ENCODE measurements at places on chromosomes 5 and 9.

DNA sequence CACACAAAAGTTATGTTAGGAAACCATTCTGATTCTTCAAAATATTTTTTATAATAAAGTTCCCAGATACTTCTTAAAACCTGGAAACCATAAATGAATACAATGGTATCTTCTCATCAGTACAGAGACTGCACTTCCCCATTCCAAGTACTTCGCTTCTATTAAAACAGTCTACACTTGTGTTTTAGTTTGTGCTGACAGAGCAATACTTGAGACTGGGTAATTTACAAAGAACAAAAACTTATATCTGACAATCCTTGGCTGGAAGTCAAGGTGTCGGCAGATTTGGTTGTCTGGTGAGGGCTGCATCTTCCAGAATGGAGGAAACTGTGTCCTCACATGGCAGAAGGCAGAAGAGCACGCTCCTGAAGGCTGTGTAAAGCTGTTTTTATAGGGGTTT lies 70.1 kb downstream of the RFX3 start:
- no peak for DNase-seq

- DNase-seq = no peak
Measured at GRCh38 chr9:115254287-115255180, 136.6 kb upstream of the TNC start.

GRCh38 chr5:111165058-111165457 lies 59.1 kb upstream of the CAMK4 start:
- DNase-seq = no peak

DNA sequence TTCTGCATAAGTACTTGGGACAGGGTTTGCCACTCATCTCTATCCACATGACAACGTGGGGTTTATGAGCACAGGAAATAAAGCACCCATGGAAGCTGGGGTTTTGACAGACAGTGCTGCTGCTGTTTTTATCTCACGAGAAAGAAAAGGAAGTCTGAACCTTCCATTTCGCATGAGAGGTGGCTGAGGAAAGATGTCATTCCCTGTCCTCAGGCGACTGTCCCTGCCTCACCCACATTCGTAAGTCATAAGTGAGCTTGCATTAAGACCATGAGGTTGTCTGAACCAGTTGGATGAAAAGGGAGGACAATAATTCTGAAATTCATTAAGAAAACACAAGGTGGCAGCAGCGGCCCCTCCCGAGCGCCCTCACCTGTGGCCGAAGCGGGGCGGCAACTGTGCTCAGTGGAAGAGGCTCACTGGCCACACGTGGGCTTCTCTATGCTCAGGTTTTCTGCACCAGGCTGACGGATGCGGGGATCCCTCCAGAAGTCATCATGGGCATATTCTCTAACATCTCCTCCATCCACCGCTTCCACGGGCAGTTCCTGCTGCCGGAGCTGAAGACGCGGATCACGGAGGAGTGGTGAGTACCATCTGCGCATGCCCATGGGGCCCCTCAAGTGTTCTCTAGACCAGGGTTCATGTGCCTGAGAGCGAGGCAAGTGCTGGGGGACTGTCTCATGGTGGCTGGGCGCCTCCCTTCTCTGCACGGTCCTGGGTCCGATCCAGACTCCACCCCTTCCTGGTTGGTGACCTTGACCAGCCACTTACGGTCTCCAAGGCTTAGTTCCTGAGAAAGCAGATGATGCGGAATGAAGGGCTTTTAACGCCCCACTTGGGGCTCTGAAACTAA lies 54.7 kb upstream of the SUSD3 start:
- DNase-seq = no peak

GRCh38 chr9:115804206-115804605 lies 349.4 kb upstream of the PAPPA start:
- DNase-seq = no peak

DNA sequence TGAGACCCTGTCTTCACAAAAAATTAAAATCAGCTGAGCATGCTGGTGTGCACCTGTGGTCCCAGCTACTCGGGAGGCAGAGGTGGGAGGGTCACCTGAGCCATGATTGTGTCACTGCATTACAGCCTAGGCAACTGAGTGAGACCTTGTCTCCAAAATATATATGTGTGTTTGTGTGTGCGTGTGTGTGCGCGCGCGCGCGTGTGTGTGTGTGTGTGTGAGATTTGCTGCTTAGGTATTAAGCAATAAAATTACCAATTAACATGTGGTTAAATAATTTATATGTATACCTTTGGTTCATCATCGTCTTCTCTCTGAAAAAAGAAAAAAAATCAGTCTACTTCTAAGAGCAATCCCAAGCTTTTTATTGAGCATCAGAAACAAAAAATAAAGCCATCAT lies 86.0 kb upstream of the FSD1L start:
- no peak for DNase-seq

DNA sequence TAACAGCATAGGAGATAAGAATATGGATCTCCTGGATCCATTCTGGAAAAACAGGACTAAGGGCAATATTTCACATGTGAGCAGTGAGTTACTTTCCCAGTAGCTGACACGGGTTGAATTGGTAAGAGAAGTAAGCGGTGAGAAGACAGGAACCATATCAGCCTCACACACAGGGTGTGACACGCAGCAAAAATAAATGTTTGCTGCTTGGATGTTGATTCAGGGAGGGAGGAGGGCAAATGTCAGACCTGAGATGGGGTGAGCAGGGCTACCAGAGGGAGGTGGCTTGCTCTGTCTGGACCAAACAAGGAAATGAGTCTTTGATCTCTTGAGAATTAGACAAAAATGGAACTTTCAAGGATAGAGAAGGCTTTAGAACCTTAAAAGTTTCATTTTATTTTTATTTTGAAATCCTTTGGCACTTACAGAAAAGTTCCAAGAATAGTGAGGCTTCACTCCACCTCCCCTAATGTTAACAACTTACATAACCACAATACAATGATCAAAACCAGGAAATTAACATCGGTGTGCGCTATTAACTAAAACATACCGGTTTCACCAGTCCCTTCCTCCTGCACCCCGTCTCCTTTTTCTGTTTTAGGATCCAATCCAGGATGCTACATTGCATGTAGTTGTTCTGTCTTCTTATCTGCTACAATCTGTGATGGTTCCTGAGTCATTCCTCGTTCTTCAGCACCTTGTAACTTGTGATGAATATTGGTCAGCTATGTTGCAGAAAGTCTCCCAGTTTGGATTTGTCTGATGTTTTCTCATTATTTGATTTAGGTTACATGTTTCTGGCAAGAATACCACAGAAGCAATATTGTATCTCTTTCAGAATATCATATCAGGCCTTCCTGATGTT lies 20.5 kb upstream of the ARHGEF28 start:
- DNase-seq = no peak

GRCh38 chr5:155434681-155435080 lies 421.1 kb downstream of the KIF4B start:
- no peak for DNase-seq

- DNase-seq = no peak
Measured at GRCh38 chr9:80440724-80441123, 869.0 kb downstream of the TLE4 start.

DNA sequence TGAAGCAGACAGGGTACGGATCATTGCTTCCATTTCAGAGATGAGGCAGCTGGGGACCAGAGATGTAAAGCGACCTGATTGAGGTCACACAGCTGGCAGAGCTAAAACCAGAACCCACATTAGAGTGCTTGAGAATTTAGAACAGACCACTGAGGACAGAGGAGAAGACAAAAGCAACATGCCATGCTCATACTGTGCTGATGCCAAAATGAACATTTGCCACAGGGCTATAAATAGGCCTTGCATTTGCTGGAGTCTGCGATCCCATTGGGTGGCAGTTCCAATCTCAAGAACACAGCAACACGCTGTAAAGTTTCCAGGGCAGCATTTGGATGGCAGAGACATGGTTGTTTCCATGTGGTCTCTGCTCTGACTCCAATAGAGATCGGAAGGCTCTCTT lies 222.4 kb upstream of the TBC1D2 start:
- no peak for DNase-seq
